ENCODE measurements at places on chromosomes 7 and 10. TPM values are rescaled to one million over a fixed set of nuclear protein-coding genes. Genes with fewer than 3 reads are reported as not detected.

Gene HEPACAM2
- not detected for total RNA-seq

DNA sequence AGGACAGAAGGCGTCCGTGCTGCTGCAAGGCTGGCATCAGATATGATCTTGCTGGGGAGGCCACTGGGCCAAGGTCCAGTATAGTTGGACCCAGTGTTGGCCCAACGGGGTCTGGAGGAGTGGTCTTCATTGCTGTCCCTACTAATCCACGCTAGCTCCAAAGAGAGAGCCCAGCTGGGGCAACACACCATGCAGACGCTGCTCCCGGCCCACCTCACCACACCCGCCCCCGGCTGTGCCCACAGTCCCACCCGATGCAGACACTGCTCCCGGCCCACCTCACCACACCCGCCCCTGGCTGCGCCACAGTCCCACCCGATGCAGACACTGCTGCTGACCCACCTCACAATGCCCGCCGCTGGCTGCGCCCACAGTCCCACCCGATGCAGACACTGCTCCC lies 121.5 kb downstream of the VIPR2 start:
- no peak for DNase-seq

GRCh38 chr10:79937701-79938151 lies 11.2 kb downstream of the SFTPD start:
- no peak for DNase-seq

DNA sequence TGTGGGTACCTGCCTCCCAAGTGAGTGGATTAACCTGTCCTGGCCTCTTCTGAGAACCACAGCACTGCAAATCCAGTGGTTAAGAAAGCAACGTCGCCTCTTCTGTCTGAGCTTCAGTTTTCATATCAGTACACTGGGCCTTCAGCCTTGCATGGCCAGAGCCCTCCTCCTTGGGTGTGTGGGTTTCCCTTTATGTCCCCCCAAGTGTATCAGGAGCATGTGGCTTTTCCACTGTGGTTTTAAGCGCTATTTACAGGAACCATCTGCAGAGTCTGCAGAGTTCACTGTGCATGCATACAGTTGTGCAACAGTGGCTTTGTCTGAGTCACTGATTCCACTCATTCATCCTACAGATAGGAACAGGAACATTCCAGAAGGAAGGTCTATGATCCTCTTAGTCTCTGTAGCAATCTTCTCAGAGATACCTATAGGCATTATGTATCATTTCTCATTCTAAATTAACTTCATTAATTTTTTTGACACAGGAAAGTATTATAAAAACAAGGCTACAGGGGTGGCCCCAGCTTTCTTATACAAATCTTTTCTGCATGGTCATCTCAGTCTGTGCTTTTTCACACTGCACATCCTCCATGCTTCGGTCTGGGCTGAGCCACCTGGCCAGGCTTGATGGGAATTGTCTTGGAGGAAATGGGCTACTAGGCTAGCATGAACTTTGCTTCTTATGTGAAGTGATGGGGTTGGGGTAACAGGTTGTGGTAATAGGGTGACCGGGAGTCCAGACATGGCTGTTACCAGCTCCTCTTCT lies 17.1 kb downstream of the MBL2 start:
- DNase-seq, result no peak

Gene GDF2
- not detected for total RNA-seq
